ENCODE measurements at places on chromosomes 6 and 20. TPM values are rescaled to one million over a fixed set of nuclear protein-coding genes. Genes with fewer than 3 reads are reported as not detected.
A peak's percentile ranks its signal among the peaks of the same experiment; 100 is the strongest.

DNA sequence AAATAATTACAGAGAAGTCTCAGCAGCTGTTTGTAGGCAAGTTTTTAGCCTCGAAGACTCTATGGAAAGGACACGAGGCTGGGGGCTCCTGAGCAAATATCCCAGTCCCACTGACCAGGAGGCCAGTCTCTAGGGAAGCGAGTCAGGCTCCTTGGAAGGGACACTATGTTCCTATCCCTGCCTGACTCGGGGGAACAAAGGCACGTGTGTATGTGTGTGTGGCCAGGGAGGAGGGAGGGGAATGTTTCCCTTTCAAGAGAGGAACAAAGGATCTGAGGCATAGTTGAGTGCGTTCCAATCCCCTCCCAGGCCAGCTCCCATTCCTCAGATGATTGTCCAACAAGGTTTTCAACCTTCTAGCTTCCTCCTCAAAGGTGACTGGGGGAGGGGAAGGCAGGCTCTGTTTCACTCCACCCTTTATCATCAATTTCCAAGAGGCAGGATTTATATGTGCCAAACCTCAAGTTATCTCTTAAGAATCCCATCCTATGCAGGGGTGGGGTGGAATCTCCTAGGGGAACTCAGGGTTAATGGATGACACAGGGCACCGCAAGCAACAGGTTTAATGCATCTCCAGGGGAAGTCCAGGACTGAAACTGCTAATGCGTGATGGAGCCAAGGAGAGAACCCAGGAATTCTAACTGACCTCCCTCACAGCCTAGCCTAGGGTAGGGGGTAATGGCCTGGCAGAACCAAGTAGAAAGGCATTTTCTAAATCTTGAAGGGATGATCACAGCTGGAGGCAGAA, 9.9 kb downstream of the BCL2L1 start:
- DNase-seq = peak; percentile 69

DNA sequence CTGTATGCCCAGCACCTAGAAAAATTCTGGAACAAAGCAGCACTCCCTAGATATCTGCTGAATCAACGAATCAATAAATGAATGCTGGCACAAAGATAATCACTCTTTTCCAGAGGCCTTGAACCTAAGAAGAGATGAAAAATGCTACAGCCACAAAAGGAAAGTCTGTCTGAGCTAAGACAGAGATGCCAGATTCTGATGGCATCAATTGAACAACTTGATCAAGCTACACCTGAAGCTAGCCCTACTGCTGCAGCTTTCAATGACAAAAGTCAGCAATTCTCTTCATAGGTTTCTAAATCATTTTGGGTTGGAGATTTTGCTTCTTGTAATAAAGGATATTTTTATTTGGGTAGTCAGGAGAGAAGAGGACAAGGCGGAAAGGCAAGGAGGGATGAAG, 305.0 kb upstream of the SULF2 start:
- DNase-seq = no peak

LPA gene
- polyA plus RNA-seq = 0.07 TPM

ABHD16B gene
- polyA plus RNA-seq = 0.57 TPM

GRCh38 chr6:129534926-129535325, 175.1 kb downstream of the ARHGAP18 start:
- DNase-seq = no peak

SLC22A23 gene
- polyA plus RNA-seq = 4.2 TPM

DNA sequence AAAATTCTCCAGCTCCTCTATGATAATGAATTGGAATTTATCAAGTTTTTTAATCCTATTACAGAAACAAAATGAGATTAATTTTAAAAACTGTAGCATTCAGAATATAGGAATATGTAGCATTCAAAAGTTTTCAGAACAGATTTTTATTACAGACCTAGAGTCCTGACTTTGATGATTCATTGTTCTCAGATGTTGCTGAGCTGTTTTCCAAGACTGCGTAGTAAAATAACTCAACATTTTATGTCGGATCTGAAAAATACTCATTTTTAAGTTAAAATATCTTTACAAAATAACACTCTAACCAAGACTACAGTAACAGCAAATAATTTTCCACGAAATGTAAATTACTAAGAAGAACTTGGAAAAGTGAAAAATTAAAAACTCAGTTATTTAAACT, 67.1 kb downstream of the SYCP2 start:
- no peak for DNase-seq

Data from ovary (tissue), 10 donors.